H9 (cell line): ENCODE measurements at places on chromosomes 5 and 9. TPM values are rescaled to one million over a fixed set of nuclear protein-coding genes. Genes with fewer than 3 reads are reported as not detected.

The NLN gene
- total RNA-seq, result 126 and 137 TPM in 2 replicates

The PRR16 gene
- total RNA-seq, result 0.13 and 0.44 TPM in 2 replicates

The CTXN3 gene
- not detected in 2 replicates for total RNA-seq

GRCh38 chr9:9846557-9846956 is 766.2 kb downstream of the PTPRD start:
- H3K27me3 ChIP-seq, result no peaks in the 10 kb centered on the region
- no peaks in the 10 kb centered on the region for H3K4me1 ChIP-seq
- no peak for DNase-seq

- H3K27me3 ChIP-seq, result no peaks in the 10 kb centered on the region; the same call in 1 of the 2 replicates
- H3K27ac ChIP-seq, result no peak overlapping the region
- H3K36me3 ChIP-seq, result peaks cover 4% of the 10 kb centered on the region; the same call in 1 of the 2 replicates
- H3K4me1 ChIP-seq, result peaks cover 11% of the 10 kb centered on the region; the same call in 1 of the 2 replicates
- no peak overlapping the region for H3K4me3 ChIP-seq
- DNase-seq, result no peak
Observed at GRCh38 chr5:142388696-142389095, 63.9 kb upstream of the SPRY4 start.

DNA sequence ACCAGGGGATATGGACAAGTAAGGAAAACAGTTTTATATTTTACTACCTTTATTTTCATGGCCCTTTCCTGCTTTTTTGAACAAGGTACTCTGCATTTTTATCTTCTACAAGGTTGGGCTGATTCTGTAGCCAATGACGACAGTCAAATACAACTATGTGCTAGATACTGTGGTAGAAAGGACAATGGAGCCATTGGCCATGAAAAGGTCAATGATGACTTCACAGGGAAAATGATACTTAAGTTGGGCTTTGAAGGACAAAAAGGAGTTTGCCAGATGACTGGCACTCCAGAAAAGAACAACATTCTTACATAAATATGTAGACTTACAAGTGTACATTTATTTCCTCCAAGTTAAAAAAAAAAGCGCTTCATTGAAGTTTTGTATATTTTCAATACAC is 663 bp downstream of the INSL6 start:
- no peak overlapping the region for H3K4me3 ChIP-seq
- no peaks in the 10 kb centered on the region for H3K36me3 ChIP-seq
- H3K27ac ChIP-seq, result no peak overlapping the region
- no peaks in the 10 kb centered on the region for H3K27me3 ChIP-seq
- no peaks in the 10 kb centered on the region for H3K4me1 ChIP-seq

DNA sequence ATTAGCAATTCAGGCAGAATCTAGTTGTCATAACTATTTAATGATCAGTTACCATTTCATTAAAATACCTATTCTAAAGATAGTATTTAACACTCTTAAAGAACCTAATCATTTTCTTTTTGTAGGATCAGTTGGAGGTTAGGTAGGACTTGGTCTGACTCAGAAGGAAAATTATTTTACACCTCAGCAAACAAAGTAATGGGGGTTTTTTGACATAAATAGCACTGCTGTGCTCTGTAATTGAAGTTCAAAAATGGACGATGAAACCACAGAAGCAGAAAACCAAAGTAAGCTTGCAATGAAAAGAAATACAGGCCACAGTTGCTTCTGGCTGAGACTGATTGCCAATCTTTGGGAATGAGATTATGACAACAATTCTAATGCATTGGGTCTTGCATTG is 187.0 kb upstream of the TRPM3 start:
- no peaks in the 10 kb centered on the region for H3K4me1 ChIP-seq
- H3K27ac ChIP-seq, result no peak overlapping the region
- H3K36me3 ChIP-seq, result no peaks in the 10 kb centered on the region
- no peak overlapping the region for H3K4me3 ChIP-seq
- no peak for DNase-seq

DNA sequence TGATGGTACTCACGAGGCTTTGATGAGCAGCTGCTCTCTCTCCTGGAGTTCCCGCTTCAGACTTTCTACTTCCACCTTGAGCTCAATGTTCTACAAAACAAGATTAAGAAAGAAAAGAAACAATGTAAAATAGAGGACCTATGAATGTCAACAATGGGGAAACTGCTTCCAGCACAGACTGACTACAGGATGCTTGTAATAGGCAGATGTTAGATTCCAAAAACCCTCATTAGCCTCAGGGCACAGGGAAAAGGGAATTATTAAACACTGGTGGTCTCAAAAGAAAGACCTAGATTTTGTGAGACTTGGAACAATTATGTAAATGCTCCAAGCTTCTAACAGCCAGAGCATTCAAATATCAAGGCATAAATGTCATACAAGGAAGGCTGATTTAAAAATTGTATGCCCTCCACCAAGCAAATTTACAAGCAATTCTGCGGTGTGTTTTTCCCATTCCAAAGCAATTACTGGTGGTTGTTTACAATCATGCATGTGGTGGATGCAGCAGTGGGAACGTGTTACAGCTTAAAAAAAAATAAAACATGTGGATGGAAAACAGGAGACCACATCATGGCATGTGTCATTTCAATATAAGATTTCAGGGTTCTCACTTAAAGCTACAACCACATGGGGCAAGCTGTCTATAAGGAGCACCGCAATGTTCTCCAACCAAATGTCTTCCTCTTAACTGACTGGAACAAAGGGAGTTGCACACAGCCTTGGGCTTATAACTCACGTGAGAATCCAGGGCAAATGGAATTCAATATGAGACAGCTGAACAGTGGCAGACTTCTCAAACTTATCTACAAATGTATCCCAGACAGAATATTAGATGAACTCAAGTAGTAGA is 34.0 kb downstream of the CDK5RAP2 start:
- H3K4me3 ChIP-seq, result no peak overlapping the region
- H3K36me3 ChIP-seq, result peaks cover 64% of the 10 kb centered on the region
- no peak for DNase-seq

GRCh38 chr5:144032375-144032774 is 138.1 kb downstream of the YIPF5 start:
- H3K36me3 ChIP-seq, result no peaks in the 10 kb centered on the region
- H3K27me3 ChIP-seq, result no peaks in the 10 kb centered on the region
- H3K27ac ChIP-seq, result no peak overlapping the region
- no peak for DNase-seq
- H3K4me1 ChIP-seq, result no peaks in the 10 kb centered on the region

DNA sequence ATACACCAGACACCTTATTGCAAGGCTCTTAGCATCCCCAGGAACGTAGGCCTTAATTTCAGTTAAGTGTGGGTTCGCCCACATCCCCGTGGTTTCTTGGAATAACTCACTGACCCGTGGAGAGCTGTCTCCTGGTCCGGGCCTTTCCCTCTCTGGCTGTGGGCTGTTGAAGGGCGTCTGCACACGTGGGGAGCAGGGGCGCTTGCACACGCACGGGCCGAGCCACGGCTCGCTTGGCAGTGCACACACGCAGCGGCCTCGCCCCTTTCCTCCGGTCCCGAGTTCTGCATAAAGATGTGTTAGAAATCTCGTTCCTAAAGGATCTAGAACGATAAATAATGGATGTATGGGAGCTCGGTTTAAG is 141.9 kb downstream of the PBX3 start:
- peaks cover 2% of the 10 kb centered on the region; the same call in 1 of the 2 replicates for H3K4me1 ChIP-seq
- H3K4me3 ChIP-seq, result peak overlapping the region; percentile 68
- no peaks in the 10 kb centered on the region for H3K36me3 ChIP-seq
- H3K27me3 ChIP-seq, result no peaks in the 10 kb centered on the region
- H3K27ac ChIP-seq, result no peak overlapping the region
- no peak for DNase-seq

DNA sequence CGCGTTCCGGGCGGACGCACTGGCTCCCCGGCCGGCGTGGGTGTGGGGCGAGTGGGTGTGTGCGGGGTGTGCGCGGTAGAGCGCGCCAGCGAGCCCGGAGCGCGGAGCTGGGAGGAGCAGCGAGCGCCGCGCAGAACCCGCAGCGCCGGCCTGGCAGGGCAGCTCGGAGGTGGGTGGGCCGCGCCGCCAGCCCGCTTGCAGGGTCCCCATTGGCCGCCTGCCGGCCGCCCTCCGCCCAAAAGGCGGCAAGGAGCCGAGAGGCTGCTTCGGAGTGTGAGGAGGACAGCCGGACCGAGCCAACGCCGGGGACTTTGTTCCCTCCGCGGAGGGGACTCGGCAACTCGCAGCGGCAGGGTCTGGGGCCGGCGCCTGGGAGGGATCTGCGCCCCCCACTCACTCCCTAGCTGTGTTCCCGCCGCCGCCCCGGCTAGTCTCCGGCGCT is at the start of gene DAPK1:
DAPK1 (plus strand) TSS at position 264 of the 442 bp plus-strand sequence. CDS start 1,211 bp downstream, outside the sequence.
- no peaks in the 10 kb centered on the region for H3K27me3 ChIP-seq
- no peak within 1 kb of the TSS for H3K27ac ChIP-seq
- H3K4me1 ChIP-seq, result no peaks in the 10 kb centered on the region
- peak; percentile 83 for DNase-seq
- peak within 1 kb of the TSS; percentile 94 for H3K4me3 ChIP-seq
- peaks cover 17% of the 10 kb centered on the region for H3K36me3 ChIP-seq

GRCh38 chr5:4023753-4024335 is 428.2 kb downstream of the IRX1 start:
- no peaks in the 10 kb centered on the region for H3K27me3 ChIP-seq
- H3K36me3 ChIP-seq, result no peaks in the 10 kb centered on the region
- DNase-seq, result no peak
- no peaks in the 10 kb centered on the region for H3K4me1 ChIP-seq

DNA sequence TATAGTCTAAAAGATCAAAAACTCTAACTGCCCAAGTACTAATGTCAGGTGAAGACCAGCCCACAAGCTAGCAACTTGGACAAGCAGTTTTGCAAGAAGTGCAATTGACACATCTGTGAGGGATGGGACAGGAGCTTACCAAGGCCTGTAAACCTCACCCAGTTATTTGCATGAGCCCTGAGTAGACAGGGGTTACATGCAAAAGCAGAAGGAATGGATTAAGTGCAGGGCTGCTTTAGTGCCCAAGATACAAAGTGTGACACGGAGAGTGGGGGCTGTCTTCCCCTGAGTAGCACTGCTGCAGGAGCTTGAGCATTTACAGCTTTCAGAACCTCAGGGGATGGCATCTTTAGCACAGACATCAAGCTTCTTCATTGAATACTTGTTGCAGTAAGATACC is 286.7 kb downstream of the ELAVL2 start:
- H3K36me3 ChIP-seq, result no peaks in the 10 kb centered on the region; the same call in 2 of the 3 replicates
- DNase-seq, result no peak
- no peaks in the 10 kb centered on the region; the same call in 1 of the 2 replicates for H3K27me3 ChIP-seq
- no peak overlapping the region for H3K27ac ChIP-seq
- H3K4me3 ChIP-seq, result no peak overlapping the region

- no peak overlapping the region for H3K4me3 ChIP-seq
- no peaks in the 10 kb centered on the region for H3K4me1 ChIP-seq
- no peaks in the 10 kb centered on the region for H3K27me3 ChIP-seq
- DNase-seq, result no peak
- no peak overlapping the region for H3K27ac ChIP-seq
Observed at GRCh38 chr9:91789941-91790340, 160.1 kb downstream of the ROR2 start.

DNA sequence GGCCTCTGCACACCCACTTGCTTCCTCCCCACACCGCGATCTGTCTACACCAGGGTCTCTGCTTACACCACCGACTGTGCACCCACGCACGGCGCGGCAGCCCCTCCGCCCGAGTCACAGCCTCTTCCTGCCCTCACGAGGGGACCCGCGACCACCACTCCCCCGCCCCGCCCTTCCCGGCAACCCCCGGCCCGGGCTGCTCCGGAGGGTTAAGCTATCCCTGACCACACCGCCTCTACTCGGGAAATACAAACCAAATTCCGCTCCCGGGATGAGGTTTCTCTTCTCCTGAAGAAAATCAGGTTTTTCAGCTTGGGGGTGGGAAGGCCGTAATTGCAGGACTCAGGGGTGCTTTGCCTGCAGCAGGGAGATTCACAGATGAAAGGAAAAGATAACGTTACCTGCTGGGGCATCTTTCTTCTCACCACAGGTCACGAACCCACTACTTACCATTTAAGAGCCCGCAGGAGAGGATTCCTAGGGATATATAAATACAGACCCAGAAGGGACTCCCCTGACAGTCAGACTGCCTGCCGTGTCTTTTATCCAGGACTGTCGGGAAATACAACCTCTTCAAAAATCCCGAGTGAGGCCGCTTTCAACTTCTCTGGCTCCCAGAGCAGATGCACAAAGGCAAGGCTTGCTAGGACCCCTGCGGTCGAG is 63.5 kb downstream of the ROR2 start:
- no peak overlapping the region for H3K27ac ChIP-seq
- H3K4me1 ChIP-seq, result peaks cover 9% of the 10 kb centered on the region; the same call in 1 of the 2 replicates
- H3K4me3 ChIP-seq, result peak overlapping the region; percentile 36; the same call in 1 of the 2 replicates
- no peaks in the 10 kb centered on the region for H3K36me3 ChIP-seq
- H3K27me3 ChIP-seq, result peaks cover 22% of the 10 kb centered on the region; the same call in 1 of the 2 replicates
- DNase-seq, result peak; percentile 55

DNA sequence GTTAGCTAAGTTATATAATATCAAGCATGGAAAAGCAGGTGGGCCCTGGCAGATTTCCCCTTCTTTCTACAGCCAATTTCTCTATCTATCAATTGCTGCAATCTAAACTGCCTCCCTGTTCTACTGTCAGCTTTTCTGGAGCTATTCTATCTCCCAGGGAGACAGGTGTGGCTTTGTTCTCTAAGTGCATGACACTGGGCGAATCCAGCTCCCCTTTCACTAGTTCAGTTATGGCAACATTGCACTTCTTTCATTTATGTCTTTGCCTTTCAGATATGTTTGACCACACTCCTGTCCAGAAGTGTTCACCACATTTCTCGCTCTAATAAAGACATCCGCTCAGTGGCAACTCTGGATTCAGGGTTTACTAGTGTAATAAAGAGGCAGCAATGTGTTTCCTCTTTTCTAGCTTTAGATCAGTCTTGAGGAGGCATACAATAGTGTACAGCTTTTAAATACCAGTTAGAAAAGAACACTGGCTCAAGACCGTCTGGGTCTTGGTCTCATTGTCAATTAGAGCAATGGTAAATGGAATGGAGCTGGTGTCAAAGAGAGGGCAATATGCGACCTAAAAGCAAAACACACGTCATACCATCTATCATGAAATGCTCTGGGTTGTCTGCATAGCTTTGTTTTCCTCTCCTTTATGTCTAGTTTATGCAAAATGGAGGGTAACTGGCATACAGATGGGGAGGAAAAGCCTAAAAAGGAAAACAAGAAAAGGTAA is 197.0 kb downstream of the SLF1 start:
- no peaks in the 10 kb centered on the region for H3K36me3 ChIP-seq
- no peak overlapping the region for H3K4me3 ChIP-seq
- DNase-seq, result no peak
- H3K27me3 ChIP-seq, result no peaks in the 10 kb centered on the region
